ENCODE measurements at places on chromosomes 12 and 14.
A peak's percentile ranks its signal among the peaks of the same experiment; 100 is the strongest.

DNA sequence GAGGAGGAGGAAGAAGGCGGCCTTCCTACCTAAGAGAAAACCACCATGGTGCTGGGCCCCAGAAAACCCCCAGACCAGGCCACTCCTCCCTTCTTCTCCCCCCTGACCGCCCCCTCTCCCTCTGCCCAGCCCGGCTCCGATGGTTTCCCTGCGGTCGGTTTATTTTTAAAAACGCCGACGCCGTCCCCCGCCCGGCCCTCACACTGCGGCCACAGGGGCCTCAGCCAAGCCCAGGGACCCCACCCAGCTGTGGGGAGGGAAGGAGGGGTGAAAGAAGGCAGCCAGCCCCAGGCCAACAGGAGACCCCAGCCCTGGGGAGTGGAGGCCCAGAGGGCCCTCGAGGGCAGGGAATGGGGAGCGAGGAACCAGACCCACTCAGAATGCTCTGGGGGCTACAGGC, 3.4 kb downstream of the SP7 start:
- DNase-seq = no peak

DNA sequence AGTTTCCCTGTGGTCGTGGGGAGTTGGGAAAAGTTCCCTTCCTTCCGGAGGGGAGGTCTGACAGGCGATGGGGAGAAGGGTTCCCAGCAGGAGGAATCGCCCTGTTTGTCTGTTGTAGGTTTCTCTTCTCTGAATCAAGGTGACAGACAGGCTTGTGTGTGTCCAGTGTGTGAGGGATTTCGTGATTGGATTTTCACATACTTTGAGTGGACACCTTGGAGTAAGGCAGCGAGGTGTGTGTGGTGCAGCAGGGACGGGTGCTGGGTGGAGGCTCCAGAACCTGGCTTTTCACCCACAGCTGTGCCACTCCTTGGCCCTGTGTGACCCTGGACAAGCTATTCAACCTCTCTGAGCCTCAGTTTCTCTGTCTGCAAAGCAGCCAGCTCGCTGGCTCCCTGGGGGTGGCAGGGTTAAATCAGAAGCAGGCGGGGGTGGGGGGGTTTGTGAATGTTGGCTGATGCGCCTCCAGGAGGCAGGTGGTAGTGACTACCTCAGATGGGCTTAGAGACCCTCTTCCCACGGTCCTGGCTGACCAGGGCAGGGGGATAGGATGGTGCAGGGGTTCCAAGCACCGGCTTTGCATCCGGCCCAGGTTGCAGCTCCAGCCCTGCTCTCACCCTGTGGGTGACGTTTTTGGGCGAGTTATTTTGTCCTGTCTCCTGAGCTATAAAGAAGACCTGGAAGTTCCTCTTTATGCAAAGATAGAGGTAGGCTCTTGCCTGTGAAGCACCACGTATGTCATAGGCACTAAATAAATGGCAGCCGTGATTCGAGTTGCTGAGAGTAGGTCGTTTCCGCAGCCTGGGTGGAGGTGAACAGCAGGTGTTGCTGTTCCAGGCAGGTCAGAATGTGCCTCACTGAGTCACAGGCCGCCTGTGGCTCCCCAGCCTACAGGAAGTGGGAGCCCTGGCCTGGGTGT, 679 bp downstream of the BDKRB2 start:
- no peak for DNase-seq

DNA sequence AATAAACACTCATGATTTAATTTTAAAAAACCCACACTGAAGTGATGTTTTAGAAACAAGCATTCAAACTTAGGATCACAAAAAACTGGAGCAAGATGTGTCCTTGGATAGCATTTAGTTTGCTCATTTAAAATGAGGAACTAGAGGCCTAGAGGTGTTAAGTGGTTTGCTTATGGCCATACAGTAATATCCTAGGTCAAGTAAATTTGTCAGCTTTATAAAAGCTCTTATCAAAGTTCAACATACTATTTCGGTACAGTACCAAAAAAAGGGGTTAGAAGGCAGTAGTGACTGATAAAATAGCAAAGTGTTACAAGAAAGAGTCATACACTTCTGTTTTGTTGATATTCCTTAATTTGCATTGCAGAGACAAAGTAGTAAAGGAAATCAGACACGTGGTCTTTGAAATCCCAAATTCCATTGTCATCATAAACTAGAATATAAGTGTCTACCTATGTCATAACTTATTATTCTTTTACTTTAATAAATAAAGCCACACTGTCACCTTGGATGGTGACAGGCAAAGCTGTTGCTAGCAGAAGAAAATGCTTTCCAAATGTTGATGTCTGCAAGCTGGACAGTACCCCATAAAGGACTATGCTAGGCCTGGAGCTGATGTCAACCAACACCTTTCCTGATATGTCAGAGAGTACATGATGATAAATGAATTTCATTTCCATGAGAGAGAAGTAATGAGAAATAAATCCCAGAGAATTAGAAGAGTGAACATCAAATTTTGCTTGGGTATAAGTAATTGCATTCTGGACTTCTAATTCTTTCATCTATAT, 17.6 kb upstream of the SRP54 start:
- no peak for DNase-seq

DNA sequence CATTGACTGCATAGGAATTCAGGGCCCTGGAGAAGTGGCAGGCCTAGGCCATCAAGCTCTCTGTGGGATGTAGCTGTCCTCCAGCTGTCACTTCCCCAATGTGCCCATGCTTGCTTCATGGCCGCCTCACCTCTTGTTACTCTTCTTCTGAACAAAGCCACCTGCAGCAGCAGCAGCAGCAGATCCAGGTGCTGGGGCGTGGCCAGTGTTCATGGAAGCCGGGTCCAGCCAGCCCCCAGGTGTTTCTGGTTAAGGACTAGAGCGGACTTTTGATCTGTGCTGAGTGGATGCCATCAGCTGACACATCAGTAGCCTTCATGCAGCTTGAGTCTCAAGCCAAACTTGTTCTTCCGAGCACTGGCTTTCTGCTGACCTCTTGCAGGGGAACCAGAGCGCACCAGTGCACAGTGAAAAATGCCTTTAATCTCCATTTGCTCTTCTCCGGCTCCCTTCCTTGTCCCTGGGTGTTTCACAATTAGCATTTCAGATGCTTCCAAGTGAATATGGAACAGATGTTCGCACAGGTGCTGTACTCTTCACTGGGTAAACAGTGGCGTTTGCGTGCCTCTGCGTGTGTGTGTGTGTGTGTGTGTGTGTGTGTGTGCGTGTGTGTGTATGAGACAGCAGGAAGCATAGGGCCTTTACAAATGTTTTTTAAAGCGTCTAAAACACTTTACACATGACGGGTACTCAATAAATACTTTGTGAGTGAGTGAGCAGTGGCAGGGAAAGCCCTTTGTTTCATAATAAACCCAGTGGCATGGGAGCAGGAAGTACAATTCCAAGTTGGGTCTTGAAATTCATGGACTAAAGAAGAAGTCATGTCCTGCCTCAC, 20.1 kb downstream of the TPCN1 start:
- DNase-seq = peak; percentile 83

DNA sequence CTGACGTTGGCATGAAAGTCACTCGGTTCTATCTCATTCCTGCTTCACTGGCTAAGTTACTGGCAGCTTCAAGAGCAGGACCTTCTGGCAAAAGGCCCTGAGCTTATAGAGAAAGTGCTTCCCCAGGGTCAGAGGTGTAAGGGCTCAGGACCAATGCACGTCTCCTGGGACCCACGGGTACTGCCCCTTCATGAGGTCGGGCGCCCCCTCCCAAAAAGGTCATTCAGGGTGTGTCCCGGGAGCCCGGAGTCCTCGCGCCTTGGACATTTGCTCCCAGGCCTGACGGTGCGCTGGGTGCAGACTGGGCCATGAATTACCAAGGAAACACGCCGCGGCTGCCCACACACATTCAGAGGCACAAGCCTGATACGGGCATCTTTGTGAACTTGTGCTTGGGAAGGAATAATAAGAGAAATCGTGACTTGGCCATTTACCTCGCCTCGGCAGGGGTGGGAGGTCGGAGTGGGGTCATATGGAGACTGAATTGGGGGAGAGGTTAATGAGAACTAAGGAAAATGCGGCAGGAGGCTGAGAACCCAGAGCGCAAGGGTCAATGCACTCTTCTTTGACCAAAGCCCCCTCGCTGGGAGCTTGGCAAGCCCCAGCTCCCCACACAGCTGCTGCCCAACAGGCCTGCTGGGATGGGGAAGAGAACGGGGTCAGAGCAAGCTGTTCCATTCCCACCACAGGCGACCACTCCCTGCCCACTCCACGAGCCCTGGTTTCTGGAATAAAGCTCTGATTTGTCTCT, 15.7 kb upstream of the SLC6A12 start:
- no peak for DNase-seq

DNA sequence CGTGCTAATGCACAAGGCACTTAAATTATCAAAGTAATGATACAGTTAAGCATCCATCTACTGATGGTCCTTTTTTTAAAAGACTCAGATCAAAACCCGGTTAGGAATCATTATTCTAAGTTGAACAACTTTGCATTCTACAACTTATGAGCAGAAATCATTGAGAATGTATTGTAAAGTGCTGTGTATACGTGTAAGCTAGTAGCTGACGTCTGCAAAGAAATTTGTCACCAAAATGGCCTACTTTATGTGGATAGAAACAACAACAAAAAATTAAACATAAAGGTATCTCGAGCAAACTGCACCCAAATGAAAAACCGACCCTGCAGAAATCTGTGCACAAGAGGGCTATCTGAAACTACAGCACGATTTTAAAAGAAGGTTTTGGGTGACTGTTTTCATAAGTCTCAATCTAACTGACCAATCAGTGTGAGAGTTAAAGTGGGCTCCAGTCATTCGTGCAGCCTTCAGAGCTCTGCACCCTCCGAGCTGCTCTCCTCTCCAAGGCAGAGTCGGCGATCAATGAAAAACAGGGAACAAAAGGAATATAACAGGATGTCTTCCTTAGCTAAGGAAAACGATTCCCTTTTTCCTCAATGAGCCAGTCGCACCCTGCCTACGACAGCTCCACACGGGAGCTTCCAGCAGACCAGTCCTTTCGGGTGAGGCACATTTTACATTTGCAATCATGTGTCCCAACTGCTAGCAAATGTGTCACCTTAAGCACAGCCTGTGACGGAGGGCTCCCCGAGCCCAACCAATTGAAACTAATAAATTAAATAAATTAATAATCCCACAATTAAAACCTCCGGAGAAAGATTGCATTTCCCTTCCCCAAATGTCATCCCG, 200.7 kb upstream of the FOXN3 start:
- DNase-seq = no peak

DNA sequence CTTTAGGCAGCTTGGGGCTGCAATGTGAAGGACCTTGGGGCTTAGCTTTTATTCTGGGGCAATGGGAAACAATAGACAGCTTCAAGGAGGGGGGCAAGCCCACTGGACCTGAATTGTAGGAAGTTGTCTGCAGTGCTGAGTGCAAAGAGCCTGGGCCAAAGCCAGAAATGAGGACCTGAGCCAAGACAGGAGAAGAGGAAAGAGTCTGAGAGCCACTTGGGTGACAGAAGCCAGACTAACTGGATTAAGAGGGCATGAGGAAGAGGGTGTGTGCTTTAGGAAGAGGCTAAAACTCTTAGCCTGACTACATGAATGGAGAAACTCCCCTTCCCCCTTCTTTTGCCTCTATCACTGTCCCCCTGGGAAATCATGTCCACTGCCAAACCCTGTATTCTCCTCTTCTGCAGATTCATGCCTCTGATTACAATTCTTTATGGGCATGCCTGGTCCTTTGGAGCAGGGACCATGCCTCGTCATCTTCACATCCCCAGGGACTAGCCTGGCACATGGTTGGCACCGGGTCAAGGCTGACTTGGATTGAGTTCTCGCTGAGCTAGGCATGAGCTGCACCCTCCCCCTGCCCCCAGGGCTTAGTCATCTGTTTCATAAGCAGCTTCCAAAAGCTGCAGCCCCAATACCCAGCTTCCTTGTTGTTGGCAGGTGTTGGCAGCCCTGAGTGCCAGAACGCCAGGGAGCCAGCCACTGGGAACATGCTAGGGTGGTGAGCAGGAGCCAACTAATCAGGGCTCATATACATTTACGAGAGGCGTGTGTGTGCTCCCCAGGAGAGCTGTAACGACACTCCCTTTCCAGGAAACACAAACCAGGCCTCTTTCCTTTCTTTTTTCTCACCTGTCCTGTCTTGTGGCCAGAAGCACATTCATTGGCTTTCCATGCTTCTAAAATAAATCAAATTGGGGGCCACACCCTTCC, 27.7 kb upstream of the JDP2 start:
- peak; percentile 66 for DNase-seq

- no peak for DNase-seq
These were observed 11.0 kb upstream of the NCOR2 start for GRCh38 chr12:124578445-124578844.

DNA sequence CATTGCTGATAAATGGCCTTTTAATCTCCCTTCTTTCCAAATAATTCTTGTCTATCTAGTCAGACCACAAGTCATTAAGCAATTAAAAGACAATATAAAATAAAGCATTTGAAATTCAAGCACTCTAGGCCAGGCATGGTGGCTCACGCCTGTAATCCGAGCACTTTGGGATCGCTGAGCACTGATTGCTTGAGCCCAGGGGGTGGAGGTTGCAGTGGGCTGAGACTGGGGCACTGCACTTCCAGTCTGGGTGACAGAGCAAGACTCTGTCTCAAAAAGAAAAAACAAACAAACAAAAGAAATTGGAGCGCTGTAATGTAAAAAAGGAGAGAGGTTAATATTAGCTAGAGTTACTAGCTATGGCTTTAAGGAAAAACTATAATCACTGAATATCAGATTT, 30.5 kb upstream of the CSRP2 start:
- no peak for DNase-seq

DNA sequence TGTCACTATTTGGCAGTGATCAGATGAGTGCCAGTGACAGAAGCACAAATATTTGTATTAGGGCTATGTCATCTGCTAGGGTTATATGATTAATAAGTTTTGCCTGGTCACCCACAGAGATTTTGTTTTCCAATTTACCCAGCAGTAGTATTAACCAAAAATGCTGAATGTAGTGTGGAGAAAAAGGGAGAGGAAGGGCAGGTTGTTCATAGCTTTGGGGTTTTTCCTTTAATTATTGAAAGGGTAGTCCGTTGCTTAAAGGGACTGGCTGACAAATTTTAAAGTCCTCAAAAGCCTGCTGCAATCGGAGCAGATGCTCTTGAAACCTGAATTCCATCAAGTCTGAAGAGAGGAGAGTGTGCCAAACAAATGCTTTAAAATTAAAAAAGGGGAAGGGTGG, 237.9 kb upstream of the CCDC196 start:
- DNase-seq = no peak

DNA sequence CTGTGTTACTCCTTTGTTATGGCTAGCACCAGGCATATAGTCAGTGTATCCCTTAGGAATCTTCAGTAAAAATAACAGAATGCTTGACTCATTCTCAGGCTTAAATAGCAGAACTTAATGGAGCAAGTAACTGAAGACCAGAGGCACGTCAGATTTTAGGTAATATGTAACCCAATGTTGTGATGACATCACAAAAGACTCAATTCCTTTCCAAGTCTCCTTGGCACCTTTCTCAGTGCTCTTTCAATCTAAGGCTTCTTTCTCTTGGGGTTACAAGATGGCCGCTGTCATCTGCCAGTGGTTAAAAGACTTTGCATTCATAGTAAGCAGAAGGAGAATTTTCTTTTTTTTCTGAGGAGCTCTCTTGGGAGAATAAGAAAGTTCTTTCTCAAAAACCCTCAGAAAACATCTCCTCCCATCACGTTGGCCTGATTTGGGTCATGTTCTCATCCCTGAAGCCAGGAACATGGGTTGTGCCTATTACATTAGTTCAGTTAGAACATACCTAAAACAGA, 33.4 kb upstream of the DCN start:
- DNase-seq = no peak

Data from NCI-H774 (cell line).